Stimulated activated CD8-positive, alpha-beta memory T cell treated with anti-CD3 and anti-CD28 coated beads, Interleukin-4, amount 100 ng/mL, for 1 hour (primary cell): ENCODE measurements at places on chromosomes 1 and 21.

DNA sequence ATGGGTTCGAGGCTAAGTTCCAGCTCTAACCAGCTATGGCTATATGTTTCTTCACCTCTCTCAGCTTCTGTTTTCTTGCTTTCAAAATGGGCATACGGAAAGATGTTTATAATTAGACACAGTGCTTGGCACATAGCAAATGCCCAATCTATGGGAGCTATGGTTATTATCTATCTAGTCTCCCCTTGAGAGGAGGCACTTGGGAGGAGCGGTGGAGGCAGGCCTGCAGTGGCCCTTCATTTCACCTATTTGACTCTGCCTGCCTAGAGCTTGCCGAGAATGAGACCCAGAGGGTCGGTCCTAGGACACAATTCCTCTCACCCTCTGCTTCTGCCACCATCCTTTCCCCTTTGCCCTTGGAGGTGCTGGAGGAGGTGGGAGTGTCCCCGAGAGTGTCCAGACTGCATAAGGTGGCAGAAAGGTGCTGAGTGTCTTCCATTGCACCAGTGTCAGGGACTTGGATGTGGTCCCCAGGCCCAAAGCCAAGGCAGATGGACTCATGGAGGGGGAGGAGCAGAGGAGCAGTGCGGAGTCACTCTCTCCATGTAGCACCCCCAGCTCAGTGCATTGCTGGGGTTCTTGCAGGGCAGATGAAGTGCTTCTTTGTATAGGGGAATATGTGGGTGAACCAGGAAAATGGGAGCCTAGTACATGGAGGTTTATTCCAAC, 9.0 kb downstream of the LGR6 start:
- no peak for DNase-seq

- no peak for DNase-seq
Measured at GRCh38 chr1:99279525-99279924, 15.2 kb downstream of the PLPPR4 start.

GRCh38 chr1:5982868-5983267, 9.4 kb downstream of the NPHP4 start:
- no peak for DNase-seq

DNA sequence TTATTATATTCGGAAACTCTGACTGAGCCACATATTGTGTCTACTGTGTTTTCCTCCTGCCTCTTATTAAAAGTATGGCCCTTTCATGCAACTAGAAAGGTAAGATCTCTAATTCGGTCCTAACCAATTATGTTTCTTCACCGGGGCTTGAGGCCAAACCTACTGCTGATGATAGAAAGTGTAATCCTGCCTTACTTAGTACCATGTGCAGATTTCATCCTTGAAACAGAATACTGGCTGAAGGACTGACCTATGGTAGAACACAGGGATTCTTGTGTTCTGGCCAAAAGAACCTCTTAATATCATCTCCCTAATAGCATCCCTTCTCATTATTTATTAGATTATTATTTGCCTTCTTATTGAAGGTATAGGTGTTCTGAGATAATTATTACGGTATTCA, 72.6 kb downstream of the TOR3A start:
- no peak for DNase-seq

DNA sequence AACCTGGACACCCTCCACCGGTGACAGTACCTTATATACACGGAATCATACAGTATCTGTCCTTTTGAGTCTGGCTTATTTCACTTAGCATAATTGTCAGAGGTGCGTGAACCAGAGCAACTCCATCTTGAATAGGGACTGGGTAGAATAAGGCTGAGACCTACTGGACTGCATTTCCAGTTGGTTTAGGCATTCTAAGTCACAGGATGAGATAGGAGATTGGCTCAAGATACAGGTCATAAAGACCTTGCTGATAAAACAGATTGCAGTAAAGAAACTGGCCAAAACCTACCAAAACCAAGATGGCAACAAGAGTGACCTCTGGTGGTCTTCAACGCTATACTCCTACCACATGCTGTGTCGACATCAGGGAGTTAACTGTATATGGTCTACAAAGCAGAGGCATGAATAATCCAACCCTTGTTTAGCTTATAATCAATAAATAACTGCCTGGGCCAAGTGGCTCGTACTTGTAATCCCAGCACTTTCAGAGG, 1.4 kb upstream of the FDPS start:
- no peak for DNase-seq

- peak; percentile 12 for DNase-seq
Measured at GRCh38 chr1:161486806-161487741, 18.2 kb upstream of the FCGR2A start.

- DNase-seq = no peak
Measured at GRCh38 chr1:202685641-202686040, 24.6 kb downstream of the SYT2 start.

DNA sequence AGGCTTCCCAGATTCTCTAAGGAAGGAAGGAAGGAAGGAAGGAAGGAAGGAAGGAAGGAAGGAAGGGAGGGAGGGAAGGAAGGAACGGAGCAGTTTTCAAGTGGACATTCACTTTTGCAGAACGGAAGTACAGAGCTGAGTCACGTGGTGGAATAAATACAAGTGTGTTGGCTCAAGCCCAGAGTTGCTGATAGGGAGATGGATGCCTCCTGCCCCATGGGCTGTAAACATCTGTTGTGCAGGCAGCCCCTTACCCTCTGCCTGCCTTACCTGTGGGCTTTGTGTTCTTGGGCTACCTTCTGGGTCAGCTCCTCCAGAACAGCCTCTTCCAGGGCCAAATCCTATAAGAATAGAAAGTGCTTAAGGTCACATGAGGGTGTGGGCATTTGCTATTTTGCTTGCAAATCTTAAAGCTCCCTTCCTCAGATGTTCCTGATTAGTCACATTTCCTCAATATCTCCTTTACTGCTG, 121.7 kb downstream of the SMYD2 start:
- no peak for DNase-seq

- DNase-seq = no peak
Measured at GRCh38 chr1:158324395-158324794, 6.9 kb downstream of the CD1B start.

DNA sequence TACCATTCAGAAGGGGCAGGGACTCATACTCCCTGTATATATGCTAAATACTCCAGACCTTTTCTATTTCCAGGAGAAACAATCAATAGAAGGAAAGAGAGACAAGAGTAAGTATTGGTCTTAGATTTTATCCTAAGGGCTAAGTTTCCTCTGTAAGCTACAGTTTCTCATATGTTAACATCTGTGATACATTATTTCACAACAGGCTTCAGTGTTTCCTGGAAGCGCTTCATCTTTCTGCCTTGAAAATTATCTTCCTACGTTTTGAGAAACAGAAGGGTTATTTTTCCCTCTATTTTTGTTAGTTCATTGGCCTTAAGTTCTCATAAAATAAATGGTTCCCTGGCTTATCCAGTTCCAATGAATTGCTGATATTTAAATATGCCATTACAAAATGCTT, 15.6 kb downstream of the FMO1 start:
- DNase-seq = no peak

- no peak for DNase-seq
Measured at GRCh38 chr1:208182880-208183645, 61.1 kb downstream of the PLXNA2 start.

DNA sequence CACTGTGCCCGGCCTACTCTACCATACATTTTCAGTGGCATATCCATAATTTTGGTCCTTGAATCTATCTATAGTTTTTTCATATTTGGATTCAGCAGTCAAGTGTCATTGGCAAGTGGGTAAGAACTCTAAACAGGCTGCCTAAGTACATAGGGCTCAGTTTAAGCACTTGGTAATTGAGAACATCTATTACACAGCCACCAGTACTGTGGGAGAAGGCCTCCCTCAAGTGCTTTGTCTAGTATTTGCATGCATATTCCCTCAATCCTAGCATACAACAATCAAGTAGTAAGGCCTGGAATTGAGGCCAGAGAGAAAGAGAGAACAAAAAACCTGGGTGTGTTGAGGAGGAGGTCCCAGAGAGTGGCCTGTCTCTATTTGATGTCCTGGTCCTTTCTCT, 325.2 kb downstream of the USP25 start:
- no peak for DNase-seq

GRCh38 chr1:9473032-9473807, 66.0 kb upstream of the SLC25A33 start:
- no peak for DNase-seq

DNA sequence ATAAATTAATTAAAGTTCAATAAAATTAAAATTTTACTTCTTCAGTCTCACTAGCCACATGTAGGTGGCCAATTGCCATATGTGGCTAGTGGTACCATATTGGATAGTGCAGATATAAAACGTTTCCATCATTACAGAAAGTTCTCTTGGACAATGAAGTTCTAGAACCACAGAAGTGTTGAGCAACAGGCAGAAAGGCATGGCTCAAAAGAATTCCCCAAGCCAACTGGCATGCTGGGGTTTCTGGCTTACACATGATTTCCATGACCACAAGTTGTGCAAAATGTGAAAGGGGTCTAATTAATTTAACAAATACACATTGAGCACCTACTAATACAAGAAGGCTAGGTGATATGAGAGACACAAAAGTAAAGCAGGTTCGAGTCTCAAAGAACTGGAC, 72.2 kb upstream of the CDC42BPA start:
- no peak for DNase-seq

- no peak for DNase-seq
Measured at GRCh38 chr1:62194651-62195544, at the start of gene L1TD1. TSS of gene L1TD1 (plus strand) at chr1:62194849. CDS start at chr1:62206629, 11,780 bp downstream.

DNA sequence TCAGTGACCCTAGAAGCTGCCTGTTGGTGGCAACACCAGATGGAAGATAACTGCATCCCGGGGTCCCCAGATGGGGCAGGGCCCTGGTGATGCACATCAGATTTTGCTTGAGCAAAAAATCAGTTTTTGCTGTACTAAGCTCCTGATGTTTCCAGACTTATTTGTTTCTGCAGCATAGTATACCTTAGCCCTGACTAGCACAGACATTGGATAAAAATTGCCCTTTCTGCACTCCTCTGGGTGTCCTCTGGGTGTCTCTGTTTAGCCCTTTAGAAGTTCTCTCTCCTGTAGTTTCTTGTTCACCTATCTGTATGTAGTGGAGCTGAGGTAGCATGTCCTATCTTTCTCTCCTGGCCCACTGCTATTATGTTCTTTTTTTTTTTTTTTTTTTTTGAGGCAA, 30.3 kb upstream of the PLA2G2C start:
- DNase-seq = no peak

GRCh38 chr1:116764906-116765862, 11.0 kb downstream of the CD2 start:
- DNase-seq = no peak

DNA sequence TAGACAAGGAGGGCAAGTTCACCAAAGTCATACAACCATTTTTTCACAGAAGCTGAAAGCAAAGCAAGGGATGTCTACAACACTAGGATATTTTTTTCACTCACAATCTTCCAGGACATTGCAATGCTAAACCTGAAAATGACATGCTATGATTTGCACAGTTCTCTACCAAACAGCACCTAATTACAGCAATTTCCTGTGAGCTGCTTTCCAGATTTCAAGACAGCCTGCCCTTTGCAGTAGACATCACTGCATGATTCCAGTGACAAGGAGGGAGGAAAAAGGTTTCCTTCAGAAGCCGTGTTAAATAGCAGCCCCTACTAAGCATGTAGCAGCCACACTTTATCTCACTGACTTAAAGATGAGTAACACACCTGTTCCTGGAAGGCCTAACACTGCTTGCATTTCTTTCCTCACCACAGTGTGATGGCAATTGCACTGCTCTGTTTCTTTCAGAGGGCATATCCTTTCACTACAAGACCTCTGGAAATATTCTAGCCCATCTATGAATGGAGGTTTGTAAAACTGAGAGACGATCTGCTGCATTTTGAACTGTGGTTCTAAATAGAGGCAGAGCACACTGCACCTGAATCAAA, 97.1 kb downstream of the DUSP10 start:
- DNase-seq = no peak
